ENCODE measurements at places on chromosomes 7 and 10.

GRCh38 chr7:21051865-21052264 is 265.2 kb upstream of the SP8 start:
- DNase-seq, result no peak

- no peak for DNase-seq
These were observed 163.4 kb upstream of the MKLN1 start for GRCh38 chr7:131164025-131164925.

DNA sequence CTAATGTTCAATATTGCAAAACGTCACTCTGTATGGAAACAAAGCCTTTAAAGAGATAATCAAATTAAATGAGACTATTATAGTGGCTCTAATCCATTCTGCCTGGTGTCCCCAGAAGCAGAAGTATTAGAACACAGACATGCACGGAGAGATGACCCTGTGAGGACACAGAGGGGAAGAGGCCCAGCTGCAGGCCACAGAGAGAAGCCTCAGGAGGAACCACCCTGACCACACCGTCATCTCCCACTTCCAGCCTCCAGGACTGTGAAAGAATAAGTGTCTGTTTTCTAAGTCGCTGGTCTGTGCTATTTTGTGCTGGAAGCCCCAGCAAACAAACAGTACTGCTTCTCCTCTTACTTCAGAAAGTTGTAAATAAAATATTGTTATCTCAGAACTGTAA is 283.5 kb upstream of the ADARB2 start:
- no peak for DNase-seq

DNA sequence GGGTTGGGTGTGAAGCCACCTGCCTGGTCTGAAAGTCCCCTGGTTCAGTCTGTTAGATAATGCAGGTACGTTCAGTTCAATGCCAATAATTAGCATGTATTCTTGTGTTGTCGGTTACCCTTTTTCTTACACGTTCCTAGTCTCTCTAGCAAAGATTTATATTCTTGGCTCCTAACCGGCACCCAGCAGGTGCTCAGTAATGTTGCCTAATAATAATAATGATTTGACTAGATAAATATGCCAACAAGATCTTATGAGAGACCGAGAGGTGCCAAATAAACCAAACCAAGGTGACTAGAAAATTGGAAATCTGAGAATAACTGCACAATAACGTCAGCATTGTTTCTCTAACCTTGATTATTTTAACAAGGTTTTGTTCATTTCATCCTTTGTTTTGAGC is 1.1 kb upstream of the SMIM30 start:
- no peak for DNase-seq

DNA sequence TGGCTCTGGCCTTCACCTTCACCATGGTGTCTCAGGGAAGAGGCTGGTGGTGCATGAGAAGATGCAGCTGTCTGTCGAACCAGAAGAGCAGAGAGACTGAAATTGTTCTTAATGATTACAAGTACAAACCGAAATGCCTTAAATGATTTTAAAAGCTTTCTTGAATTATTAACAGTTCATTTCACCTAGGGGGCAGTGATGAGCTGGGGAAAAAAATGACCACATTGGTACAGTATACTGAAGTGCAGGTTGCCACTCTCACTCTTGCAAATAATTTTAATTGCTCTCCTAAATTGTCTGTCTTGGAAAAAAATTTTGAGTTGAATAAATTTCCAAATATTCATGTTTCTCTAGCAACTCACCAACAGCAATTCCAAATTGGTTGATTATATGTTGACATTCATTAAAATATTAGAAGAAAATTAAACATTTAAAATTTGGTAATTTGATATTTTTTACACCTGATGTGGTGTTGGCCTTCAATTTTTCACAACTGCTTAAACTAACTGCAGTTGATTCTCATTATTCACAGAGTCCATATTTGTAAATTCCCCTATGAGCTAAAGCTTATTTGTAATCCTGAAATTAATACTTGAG is 692.6 kb downstream of the ZWINT start:
- no peak for DNase-seq

DNA sequence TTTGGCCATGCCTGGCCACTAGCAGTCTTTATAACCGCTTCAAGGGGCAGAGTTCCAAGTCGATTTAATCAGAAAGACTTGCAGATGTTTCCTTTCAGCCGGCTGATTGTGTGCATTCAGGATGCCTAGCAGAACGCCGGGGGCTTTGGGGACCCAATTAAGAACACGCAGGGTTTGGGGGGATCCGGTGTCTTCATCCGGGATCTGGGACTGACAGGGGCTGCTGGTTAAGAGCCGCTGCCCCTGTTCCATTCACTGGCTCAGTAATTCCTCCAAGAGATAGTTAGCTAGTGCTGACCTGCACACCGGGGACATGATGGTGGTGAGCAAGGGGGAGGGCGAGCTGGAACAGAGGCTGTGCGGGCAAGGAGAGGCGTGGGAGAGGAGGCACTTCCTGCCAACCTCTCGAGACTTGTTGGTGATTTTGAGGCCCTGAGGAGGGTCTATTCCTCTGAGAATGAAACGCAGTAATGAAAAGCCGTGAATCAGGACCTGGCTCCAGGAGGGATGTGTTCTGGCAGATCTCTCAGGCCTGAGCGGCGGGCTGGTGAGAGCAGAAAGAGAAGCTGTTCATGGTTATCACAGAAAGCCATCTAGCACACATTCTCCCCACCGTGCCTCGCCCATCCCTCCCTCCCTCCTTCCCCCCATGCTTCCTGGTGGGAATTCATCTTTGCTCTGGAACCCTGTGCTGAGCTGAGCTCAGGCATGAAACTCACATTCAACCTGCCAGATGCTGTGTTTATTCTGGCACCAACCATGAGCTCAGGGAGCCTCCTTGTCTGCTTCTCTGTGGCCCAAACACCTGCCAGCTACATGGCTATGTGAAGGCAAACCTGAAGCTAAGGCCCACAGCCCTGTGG is 152.0 kb downstream of the CCDC3 start:
- no peak for DNase-seq

DNA sequence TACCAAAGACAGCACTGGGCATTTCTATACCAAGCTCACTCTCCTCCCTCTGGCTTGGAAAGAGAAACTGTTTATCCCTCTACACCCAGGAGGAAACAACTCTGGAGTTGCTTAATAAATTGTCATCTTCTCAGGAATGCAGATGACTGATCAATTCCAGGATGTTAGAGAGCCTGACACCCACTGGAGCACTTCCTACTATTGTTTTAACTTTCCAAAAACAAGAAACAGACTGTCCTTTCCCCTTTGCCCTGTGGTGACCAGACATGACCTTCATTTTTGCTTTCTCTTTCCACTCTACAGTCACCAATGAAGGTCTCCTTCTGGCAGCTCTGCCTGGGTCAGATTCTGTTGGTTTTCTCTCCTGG is 19.6 kb downstream of the GIMAP4 start:
- no peak for DNase-seq

- no peak for DNase-seq
These were observed 80.4 kb upstream of the BMPER start for GRCh38 chr7:33824911-33825459.

- DNase-seq, result no peak
These were observed 150.8 kb downstream of the LRRC4 start for GRCh38 chr7:127880454-127880853.

DNA sequence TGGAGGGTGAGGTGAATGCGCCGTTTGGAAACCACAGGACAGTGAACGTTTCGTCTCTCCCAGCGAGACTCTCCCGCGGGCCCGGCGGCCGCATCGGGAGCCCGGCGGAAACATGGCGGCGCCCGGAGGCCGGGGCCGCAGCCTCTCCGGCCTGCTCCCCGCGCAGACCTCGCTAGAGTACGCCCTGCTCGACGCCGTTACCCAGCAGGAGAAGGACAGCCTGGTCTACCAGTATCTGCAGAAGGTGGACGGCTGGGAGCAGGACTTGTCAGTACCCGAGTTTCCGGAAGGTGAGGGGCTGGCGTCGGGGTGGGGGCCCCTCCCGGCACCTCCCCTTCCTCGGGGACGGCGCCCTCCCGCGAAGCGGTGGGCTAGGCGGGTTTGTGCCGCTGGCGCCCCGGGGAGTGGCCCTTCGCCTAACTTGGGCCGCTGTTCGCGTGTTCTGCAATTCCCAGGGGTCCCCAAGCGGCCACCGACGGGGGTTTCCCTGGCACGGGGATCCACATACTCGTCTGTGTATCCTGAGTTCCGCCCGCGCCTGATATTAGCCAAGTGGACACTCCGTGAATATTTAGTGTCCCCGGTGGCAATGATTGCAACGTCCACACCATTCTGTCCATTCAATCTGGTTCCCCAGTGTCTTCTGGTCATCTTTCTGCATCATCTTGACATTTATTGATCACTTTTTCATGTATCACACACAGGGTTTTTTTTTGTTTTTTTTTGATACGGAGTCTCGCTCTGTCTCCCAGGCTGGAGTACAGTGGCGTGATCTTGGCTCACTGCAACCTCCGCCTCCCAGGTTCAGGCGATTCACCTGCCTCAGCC is 514 bp downstream of the NHLRC2 start:
- DNase-seq, result peak; percentile 51

GRCh38 chr10:122490786-122491680 is 29.7 kb downstream of the HTRA1 start:
- DNase-seq, result peak; percentile 37

GRCh38 chr10:11409357-11409756 is 202.1 kb downstream of the USP6NL start:
- no peak for DNase-seq

DNA sequence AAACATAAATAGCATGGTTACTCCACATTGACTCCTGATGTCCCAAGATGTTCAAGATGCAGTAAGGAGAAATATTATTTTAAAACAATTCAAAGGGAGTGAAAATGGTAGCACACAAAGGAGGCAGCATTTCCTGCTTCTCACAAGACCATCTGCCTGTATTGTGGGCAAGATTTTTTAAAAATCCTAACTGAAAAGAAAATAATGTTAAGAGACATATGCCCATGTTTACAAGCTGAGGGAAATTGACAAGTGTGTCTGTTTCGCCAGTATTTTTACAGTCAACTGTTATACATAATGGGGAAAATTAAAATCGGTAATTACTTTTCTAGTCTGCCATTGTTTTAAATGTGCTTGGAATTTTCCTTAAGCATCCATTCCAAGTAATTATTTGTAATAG is 646.2 kb upstream of the C7orf33 start:
- DNase-seq, result no peak

DNA sequence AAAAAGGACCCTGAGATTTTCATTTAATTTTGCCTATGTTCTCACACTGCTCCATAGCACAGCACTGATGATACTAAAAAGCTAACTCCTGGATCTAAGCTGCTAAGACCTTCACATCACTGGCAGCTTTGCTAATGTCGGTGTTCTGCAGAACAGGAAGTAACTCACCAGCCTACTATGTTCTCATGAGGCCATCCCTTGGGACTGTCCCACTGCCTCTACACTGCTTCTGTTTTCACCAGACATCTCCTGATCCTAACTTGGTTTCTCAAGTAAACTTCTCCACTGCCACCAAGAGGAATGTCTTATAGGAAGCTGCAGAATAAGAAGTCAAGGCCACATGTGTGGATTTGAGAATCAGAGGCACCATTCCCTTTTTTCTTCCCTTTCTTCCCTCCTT is 15.1 kb downstream of the HTR7 start:
- no peak for DNase-seq

- DNase-seq, result no peak
These were observed 187.8 kb downstream of the COBL start for GRCh38 chr7:51128545-51129435.

GRCh38 chr7:116626886-116627285 is 45.1 kb upstream of the MET start:
- DNase-seq, result no peak

- DNase-seq, result no peak
These were observed 95.8 kb downstream of the CLEC2L start for GRCh38 chr7:139619367-139619657.

DNA sequence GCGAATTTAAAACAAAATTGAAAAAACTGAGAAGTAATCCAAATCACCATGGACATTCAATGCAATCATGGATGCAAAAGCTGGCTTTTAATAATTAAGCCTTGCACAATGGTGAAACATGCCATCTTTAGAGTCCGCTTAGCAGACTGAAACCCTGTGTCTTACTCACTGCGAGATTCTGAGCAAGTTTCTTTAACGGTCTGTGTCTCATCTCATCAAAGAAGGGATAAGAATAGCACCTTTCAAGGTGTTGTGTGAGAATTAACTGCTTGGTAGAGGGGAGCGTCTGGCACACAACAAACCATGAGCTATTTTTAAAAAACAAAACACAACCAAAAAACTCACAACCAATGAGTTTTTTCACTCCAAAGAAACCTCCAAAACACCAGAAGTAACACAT is 21.4 kb downstream of the ACBD7 start:
- no peak for DNase-seq

GRCh38 chr7:71095266-71095860 is 36.6 kb upstream of the GALNT17 start:
- DNase-seq, result no peak

DNA sequence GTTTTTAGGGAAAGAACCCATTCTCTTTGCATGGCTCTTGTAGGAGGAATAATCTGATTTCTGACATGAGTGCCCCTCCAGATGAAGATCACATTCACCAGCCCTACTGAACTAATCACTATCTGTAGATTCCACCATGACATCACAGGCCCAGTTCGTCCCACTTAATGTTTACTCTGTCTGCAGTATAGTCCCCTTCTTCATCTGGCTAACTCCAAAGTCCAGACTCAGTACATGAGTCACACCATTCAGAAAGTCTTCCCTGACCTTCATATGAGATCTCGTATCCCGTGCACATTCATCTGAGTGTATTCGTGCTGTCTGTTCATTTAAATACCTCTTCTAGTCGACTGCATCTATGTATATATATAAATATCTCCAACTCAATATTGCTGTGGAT is 366.5 kb upstream of the AKR1E2 start:
- DNase-seq, result no peak
